RPMI7951 (cell line): ENCODE measurements at places on chromosomes 7 and 10. TPM values are rescaled to one million over a fixed set of nuclear protein-coding genes. Genes with fewer than 3 reads are reported as not detected.
A peak's percentile ranks its signal among the peaks of the same experiment; 100 is the strongest.

ZNF3 gene
- total RNA-seq, result 22.6 and 25.1 TPM in 2 replicates

ADAMTS14 gene
- total RNA-seq, result 10.1 and 11.0 TPM in 2 replicates

CASD1 gene
- total RNA-seq, result 8.8 and 11.9 TPM in 2 replicates

C10orf67 gene
- total RNA-seq, result not detected in 2 replicates

GRCh38 chr7:97418312-97418711, 300.8 kb downstream of the SDHAF3 start:
- DNase-seq, result no peak

DNA sequence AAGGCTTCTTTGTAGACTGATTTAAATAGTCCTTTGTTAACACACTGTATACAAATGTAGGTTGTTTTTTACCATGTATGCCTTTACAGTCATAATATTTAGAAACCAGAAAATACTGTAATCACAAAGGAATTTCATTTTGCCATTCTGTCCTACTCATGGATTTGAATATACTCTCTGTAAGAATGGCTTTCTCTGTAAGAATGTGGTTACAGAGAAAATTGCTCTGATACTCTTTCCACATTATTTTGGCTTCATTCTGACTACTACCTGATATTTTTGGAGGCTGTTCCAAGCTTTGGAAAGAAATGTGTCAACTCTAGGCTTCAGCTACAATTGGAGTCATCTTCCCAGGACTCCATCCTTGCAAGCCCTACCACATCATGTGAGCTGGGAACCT, 23.5 kb downstream of the CH25H start:
- peak; percentile 5 for DNase-seq

DNA sequence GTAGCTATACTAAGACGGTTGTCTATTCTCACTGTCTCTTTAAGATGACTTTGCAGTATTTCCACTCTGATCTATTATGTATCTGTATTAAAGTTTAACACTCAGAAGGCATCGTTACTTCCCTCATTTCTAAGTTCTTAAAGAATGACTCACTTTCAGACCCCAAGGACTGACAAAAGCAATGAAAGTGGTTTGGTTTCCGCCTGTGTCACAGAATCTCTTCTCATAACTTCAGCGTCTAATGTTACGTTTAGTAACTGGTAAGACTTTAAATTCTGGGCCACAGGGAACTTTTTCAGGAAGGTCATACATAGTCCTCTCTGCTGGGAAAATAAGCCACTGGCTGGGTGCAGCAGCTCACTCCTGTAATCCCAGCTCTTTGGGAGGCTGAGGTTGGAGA, 892.0 kb upstream of the AUTS2 start:
- DNase-seq, result peak; percentile 73

DNA sequence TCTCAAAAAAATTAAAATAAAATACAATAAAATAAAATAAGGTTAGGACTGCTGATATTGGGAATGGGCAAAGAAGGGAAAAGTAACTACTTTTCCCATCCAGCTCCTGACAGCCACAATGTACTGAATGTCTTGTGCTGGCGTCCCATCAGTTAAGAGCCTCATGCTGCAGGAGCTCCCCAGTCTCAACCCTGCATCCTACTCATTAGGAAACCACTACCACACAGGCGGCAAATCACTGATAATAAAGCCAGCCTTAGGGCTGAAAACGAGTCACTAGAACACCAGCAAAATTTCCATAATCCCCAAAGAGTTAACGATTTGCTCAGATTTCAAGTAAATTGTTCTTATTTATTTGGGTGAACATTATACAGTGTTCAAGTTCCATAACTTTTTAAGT, 4.3 kb downstream of the YWHAG start:
- no peak for DNase-seq

PIK3AP1 gene
- total RNA-seq, result 0.10 TPM in 1 of 2 replicates, not detected in the other

- DNase-seq, result peak; percentile 11
These were observed 219.5 kb upstream of the CSTF2T start for GRCh38 chr10:51918884-51919325.

RHBDD2 gene
- total RNA-seq, result 49.7 and 60.3 TPM in 2 replicates

GRCh38 chr7:128274884-128275603, 34.0 kb downstream of the LEP start:
- DNase-seq, result no peak

- DNase-seq, result peak; percentile 64
These were observed 482.1 kb upstream of the AKR1E2 start for GRCh38 chr10:4343873-4344272.

UNCX gene
- not detected in 2 replicates for total RNA-seq

DNA sequence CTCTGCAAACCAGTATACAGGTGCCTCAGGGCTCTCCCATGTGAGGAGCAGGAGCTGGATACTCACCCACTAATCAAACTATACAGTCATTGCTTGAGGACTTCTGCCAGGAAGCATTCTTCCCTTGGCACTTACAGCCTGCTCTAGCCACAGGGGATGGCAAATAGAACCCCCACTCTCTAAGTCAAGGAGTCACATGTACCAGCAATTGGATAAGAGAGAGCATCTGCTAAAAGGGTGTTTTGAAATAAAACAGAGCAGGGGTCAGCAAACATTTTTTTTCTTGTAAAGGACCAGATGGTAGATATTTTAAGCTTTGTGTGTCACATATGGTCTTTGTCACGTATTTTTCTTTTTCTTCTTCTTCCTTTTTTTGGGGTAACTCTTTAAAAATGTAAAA, 865.2 kb upstream of the GHITM start:
- peak; percentile 2 for DNase-seq

- no peak for DNase-seq
These were observed 5.0 kb downstream of the CHAT start for GRCh38 chr10:49618821-49619220.

STRIP2 gene
- 6.4 and 7.8 TPM in 2 replicates for total RNA-seq

DNA sequence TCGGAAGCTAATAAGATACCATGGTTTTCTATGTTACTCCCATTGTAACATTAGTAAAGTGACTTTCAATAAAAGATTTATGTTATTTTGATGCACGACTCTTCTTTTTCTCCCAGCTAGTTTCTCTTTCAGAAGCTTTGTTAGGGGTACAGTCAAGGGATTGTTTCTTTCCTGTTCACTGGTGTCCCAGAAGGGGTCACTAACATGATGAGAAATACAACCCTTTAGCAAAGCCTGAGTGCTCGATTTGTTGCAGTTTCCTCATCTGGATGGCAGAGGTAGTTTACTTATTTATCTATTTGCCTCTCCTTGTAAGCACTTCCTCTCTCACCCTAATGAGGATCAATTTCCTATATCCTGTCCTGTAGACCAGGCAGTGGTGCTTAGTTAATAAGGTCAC, 17.0 kb downstream of the SRI start:
- DNase-seq, result no peak

DNA sequence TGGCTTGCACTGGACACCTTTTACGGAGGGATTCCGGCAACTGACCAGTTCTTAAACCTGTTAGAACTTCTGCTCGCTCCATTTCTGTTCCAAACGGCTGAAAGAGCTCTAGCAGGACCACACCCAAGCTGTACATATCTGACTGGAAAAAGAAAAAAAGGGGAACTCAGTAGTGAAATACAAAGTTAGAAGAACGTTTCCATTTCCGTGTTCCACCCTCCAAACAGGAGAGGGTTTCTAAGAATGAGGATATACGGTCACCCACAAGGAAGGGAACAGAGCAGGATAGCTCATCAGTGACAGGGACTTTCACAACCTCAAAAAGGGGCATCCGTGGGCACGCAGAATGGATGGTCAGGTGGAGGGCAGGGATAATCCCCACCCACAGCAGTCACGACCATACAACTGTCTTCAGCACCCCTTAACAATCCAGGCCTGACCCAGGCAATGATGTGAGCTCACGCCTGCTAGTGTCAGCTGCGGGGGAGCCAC, 4.3 kb upstream of the ANKRD61 start:
- no peak for DNase-seq

- DNase-seq, result no peak
These were observed 270.3 kb upstream of the SORCS1 start for GRCh38 chr10:107434854-107435253.

CALHM3 gene
- 6.8 and 8.2 TPM in 2 replicates for total RNA-seq

DNA sequence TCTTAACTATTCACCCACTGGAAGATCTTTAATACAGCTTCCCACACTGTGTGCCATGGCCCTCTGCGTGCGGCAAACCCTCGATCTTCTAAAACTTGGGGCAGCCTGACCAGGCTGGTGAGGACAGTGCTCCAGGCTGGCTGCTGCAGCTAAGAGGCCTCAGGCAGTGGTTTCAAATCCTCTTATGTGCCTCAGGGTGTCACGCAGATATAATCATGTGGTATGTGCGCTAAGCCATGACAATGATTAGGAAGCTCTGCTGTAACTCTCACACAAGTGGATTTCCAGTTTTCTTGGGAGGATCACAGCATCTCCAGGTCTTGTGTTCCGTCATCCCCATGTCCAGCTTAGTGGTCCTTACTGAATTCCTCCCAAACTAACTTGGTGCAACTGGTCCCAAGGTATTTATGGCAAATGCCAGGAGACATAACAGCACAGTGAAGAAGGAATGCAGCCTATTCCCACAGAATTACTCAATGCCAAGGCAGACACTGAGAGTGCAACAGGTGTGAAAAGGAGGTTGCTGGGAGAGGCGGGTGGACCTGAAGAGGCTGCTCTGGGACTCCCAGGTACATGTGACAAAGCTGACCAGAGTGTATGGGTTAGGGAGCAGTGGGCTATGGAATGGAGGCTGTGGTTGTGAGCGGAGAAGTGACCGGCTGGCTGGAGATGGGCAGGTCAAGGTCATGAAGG, 2.3 kb downstream of the HPS1 start:
- DNase-seq, result no peak

DNA sequence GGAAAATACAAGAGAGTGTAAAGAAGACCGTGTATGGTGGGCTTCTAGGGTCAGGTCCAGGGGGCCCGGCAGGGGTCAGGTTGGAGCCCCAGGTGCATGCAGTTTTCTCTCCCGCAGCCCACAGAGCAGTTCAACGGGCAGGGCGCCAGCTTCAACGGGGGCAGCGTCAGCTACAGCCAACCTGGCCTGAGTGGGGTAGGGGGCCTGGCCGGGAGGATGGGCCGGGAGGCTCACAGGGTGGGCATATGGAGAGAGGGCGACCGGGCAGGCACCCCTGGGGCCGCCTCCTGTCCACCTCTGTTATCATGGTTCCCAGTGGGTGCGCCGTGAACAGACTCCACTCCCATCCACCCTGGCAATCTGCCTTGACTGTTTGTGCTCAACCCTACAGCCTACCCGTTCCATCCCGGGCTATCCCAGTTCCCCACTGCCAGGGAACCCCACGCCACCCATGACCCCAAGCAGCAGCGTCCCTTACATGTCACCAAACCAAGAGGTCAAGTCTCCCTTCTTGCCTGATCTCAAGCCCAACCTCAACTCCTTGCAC, 11.5 kb downstream of the ZMIZ2 start:
- no peak for DNase-seq

GRCh38 chr7:140609646-140610045, 31.0 kb downstream of the DENND2A start:
- peak; percentile 90 for DNase-seq

- DNase-seq, result no peak
These were observed 19.1 kb downstream of the RPP38 start for GRCh38 chr10:15116225-15116624.

GRCh38 chr10:49111320-49111698, 4.0 kb downstream of the VSTM4 start:
- no peak for DNase-seq

IMMP2L gene
- 9.8 and 10.5 TPM in 2 replicates for total RNA-seq

IKZF1 gene
- total RNA-seq, result not detected in 2 replicates

DNA sequence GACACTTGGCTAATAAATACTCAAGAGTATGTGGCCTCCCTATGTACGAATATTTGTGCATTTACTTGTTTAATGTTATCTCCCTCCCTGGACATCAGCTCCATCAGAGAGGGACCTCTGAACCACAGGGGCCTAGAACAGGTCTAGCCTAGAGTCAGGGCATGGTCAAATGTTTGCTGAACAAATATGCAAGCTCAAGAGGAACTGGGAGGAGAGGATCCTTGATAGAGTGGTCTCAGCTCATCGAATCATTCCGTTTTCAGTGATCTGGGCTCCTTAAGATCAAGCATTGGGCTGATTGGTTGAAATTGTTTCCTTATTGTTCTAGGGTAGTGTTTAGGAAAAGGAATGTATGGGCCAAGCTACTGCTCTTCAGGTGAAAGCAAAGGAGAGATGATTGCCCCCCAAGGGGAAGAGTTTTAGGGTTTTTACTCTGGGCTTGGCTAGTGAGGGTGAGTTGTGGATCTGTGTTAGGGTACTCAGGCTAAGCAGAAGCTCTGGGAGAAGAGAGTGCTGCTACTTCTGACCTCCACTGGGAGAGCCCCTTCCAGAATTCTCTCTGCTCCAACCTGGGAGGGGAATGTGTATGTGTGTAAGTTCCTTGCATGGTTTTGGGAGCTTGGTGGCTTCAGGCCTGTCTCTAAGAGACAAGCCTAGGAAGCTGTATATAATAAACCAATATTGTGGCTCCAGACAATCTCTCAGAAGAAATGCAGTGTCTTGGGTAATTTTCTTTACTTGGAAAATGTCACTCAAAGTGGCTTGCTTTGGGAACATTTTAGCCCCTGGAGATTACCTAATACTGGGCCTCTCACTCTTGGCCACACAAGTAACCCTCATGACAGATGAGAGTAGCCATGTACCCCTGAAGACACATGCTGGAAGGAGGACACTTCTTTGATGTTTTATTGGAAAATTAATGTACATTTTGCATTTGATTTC, 110.0 kb downstream of the EMX2 start:
- DNase-seq, result no peak

GRCh38 chr10:123142701-123143161, 5.2 kb upstream of the HMX2 start:
- no peak for DNase-seq

- DNase-seq, result peak; percentile 50
These were observed 148.1 kb downstream of the SLC16A9 start for GRCh38 chr10:59561477-59562121.

- no peak for DNase-seq
These were observed 21.3 kb downstream of the MKX start for GRCh38 chr10:27724287-27724686.

- DNase-seq, result peak; percentile 39
These were observed 706.0 kb upstream of the AUTS2 start for GRCh38 chr7:68892236-68892635.

- no peak for DNase-seq
These were observed 15.9 kb downstream of the FBH1 start for GRCh38 chr10:5905854-5906507.

ZNF33A gene
- 7.3 and 7.7 TPM in 2 replicates for total RNA-seq

- DNase-seq, result no peak
These were observed 1363.4 kb upstream of the CELF2 start for GRCh38 chr10:9654261-9654660.

- no peak for DNase-seq
These were observed 537 bp downstream of the NAPEPLD start for GRCh38 chr7:103148131-103148993.

- DNase-seq, result no peak
These were observed 1291.6 kb upstream of the AUTS2 start for GRCh38 chr7:68306692-68307107.

- DNase-seq, result peak; percentile 77
These were observed 217.2 kb downstream of the REEP3 start for GRCh38 chr10:63738410-63738809.

HGF gene
- total RNA-seq, result under 0.01 and 0.39 TPM in 2 replicates

DNA sequence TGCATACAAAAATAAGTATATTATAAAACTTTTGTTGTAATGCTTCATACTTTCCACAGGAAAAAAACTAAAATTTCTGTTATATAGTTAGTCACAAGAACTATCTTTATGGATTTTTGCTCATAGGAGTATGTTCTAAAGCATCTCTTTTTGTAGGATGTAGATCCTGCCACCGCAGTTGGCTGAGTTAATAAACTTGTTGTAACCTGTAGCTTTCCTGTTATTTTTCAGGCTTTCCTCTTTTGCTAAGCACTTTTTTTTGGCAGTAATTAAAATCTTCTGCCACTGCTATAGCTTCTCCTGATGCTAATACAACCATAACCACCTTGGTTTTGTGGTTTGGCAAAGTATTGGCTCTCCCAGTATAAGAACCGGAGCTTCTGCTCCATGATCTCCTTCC, 60.3 kb downstream of the WNT2 start:
- DNase-seq, result peak; percentile 31

- DNase-seq, result no peak
These were observed 31.8 kb downstream of the CALML3 start for GRCh38 chr10:5556576-5556975.

IDI1 gene
- 118 and 163 TPM in 2 replicates for total RNA-seq
